Brain (organoid and tissue), 16 donors: ENCODE measurements at places on chromosomes 6 and 20.

DNA sequence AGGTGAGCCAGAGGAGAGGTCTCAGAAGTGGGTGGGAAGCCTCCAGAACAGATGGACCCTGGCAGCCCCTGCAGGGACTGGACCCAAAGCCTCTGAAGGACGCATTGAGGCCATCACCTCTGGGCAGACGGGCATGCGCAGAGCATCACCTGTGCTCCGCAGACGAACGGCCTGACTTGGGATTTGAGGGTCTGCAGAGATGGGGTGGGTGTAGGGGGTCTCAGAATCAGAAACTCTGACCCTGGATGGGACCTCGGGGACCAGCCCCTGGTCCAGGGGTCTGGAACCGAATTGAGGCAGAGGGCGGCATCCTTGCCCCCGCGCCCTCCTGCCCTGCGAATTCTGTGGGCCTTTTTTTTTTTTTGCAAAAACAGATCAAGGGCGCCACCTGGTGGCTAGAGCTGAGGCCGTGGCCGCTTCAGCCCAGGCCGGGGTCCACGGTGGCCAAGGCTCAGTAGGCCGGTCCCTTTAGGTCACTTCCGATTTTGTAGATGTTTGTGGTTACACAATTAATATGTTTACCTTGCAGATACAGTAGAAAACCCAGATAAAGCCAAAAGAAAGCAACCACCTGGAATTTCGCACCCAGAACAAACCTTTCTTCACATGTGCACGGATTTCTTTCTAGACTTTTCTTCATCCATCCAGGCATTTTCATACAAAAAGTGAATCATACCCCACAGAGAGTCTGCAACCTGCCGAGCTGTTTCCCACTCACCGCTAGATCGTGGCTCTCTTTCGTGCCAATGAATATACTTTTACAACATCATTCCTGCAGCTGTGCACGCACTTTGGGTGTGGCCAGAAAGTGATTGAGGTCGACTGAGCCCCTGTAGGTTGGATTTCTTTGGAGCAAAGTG is 25.9 kb downstream of the ZBP1 start:
- peak; percentile 76 for DNase-seq

GRCh38 chr6:161918628-161919205 is 644.9 kb upstream of the AGPAT4 start:
- DNase-seq = peak; percentile 6

DNA sequence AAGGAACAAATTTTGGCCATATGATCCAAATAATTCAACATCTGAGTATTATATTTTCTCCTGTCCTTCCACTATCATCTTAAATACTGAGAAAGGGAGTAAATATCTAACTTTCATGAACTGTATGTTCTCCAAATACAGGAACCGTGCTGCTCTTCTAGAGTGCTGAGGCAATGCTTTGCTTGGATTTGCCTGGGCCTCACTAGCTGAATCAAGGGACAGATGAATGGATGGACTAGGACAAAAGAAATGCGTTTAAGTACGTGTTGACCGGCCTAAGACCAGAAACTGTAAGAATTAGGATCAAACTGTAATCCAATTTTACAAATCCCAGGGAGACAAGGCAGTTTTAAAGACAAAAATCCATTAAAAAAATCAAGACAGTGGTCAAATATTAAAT is 362.4 kb upstream of the RUNX2 start:
- no peak for DNase-seq

DNA sequence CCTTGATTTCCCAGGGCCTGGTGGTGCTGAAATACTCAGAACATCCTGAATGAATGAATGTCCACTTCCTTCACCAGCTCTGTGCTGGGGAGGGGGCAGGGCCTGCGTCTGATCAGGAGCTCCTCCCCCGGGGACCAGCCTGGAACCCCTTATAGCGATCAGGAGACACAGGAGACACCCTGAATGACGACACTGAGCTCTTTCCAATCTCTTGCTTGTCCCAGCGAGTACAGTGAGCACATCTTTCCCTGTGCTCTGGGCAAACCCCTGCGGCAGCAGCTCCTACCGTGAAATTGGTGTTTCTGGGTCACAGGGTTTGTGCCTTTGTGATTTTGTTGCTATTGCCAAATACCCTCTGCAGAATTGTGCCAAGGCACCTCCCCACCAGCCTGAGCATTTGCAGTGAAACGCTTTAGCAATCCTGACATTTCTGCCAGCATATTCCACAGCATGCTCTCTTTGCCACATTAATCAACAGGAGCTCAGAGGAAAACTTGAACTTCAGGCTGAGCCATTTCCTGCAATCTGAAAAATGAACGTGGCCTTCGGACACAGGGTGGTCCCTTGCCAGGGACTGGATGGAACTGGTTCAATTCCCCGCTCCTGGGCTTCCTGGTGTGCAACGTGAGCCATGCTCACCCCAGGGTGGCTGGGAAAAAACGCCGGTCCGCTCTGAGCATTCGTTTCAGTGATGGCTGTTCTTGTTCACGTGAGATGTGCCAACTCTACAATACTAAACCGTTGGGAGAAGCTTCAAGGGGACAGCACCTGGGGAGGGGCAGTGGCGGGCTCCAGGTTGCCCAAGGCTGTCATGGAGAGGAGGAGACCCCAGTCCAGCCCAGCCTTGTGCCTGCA is 23.1 kb upstream of the MRGBP start:
- peak; percentile 74 for DNase-seq

GRCh38 chr6:19299129-19299528 is 538.0 kb upstream of the ID4 start:
- DNase-seq = no peak

- peak; percentile 94 for DNase-seq
Observed at GRCh38 chr6:127516662-127517273, 2.4 kb downstream of the MTCL3 start.

GRCh38 chr20:22690000-22690399 is 105.6 kb upstream of the FOXA2 start:
- no peak for DNase-seq

- DNase-seq = no peak
Observed at GRCh38 chr6:20710341-20710740, 176.1 kb downstream of the CDKAL1 start.

- no peak for DNase-seq
Observed at GRCh38 chr20:45020236-45020886, 54.0 kb downstream of the STK4 start.

DNA sequence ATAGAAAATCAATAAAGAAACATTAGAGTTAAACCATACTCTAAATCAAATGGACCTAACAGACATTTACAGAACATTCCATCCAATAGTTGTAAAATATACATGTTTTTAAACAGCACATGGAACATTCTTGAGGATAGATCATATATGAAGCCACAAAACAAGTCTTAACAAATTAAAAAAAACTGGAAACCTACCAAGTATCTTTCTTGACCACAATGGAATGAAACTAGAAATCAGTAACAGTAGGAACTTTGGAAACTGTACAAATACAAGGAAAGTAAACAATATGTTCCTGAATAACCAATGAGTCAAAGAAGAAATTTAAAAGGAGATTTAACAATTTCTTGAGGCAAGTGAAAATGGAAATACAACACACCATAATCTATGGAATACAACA is 91.2 kb upstream of the GLP1R start:
- no peak for DNase-seq

GRCh38 chr20:53575481-53576194 is 18.0 kb downstream of the ZNF217 start:
- DNase-seq = no peak

DNA sequence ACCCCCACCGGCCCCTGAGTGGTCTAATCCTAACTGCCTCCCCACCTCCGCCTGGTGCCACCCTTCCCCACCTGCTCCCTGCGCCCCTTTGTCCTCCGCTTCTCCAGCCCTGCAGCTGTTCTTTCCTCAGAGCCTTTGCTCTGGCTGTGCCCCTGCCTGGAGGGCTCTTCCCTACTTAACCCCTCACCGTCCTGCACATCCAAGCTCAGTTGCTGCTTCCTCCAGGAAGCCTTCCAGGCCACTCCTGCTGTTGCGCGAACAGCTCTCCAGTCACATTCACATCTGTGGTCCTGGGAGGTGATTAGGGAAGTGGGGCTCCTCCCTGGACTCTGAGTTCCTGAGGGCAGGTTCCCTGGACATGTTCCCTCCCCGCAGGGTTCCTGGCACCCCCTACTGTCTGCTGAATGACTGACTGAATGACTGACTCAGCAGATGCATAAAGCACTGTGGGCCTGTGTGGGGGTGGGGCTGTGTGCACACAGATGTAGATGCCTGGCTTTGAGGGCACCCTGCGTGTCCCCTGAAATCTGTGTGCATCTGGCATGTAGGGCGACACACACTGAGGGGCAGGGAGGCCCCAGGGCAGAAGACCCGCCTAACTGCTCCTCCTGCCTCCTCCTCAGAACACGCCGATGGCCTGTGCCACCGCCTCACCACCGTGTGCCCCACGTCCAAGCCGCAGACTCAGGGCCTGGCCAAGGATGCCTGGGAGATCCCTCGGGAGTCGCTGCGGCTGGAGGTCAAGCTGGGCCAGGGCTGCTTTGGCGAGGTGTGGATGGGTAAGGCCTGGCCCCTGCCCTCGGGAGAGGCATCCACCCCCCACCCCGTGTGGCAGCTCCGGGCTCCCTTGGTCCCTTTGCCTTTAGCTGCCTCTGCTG is 51.4 kb downstream of the SRC start:
- DNase-seq = no peak

- DNase-seq = no peak
Observed at GRCh38 chr6:137736048-137736818, 130.8 kb upstream of the TNFAIP3 start.

GRCh38 chr20:61436667-61437279 is 184.7 kb downstream of the CDH4 start:
- DNase-seq = peak; percentile 82

DNA sequence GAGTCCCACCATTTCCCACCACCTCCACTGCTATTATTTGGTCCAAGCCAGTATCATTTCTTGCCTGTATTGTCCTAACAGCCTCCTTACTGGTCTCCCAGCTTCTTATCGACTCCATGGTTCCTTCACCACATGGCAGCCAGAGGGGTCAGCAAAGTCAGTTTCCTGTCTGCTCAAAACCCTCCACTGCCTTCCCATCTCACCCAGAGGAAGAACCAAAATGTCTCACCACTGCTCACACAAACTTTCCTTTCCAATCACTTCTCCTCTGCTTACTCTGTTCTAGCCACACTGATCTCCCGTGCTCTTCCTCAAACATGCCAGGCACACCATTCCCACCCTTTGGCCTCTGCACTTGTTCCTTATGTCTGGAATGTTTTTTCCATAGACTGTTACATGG is 39.7 kb downstream of the BCL2L1 start:
- DNase-seq = no peak

DNA sequence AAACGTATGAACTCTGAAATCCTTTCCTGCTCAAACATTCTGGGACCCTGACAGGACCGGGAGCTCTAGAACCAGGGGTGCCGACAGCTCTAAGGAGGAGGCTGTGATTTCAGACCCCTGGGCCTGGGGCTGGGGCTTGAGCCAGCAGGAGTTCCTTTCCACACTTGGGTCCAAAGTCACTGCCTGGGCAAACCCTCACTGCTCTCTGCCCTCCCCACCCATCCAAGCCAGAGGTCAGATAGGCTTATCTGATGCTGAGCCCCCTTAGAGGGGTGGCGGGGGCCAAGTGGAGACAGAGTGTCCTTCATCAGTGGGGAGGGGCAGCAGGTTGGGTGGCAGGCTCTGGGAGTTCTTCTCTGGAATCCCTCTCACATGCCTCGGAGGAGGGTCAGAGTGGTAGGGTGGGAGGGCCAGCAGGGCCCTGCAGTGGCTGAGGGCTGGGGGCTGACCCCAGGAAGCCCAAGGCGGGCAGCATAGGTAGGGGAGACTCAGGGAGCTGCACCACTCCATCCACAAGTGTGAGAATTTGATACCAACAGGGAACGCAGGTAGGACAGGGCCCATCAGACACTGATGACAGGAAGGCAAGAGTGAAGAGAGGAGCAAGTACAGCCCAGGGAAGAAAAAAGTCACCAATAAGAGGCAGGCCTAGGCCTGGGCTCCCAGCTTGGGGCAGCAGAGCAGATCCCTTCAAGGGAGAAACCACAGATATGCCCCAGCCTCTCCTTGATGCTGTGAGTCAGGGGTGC is 121.0 kb downstream of the MRPL14 start:
- no peak for DNase-seq

GRCh38 chr6:96814625-96815024 is 22.7 kb downstream of the GPR63 start:
- no peak for DNase-seq

DNA sequence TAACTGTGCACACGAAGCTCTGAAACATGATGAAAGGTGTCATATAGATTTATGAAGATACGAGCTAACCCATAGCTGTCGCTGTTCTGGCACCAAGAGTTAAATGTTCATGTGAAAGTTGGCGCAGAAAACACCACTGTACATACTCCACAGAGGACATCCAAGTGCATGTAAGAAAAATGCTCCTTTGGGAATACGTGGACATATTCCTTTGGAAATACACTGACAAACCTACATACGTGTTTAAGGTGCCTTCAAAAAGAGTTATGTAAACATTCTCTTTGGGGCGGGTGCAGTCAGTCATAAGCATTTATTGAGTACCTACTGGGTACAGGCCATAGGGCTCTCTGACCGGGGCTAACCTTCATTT is 723 bp upstream of the ARID1B start:
- DNase-seq = peak; percentile 75

GRCh38 chr20:7226156-7226555 is 458.7 kb downstream of the BMP2 start:
- no peak for DNase-seq

DNA sequence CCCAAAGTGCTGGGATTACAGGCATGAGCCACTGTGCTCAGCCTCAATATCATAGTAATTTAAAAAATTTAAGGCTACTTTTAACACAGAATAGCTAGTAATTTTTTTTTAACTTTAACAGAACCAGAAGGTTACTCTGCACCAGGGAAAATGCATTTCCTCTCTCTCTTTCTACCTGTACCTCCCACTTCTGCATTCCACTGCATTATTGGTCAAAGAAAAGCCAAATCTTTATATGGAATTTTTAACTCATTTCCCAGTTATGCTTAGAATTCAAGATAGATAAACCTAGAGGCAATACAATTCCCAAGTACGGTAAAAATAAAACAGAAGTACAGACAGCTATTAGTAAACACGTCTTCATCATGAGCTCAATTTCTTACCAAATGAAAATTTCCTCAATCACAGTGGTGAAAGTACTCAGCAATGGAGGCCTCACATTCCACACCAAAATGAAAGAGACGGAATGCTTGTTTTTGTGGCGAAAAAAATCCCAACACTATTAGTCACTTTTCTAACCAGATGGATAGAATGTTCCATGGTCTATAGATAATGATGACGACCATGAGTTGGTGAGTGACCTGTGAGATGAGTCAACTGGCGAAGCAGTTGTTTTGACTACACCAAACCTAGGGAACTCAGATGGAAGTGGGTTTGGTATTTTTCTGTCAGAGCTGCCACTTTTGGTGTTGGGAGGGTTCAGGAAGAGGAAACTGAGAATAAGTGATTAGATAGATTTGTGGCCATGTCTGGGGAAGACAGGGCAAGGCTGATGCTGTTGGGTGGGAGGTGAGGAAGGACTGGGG is 104.7 kb upstream of the SGK1 start:
- no peak for DNase-seq

DNA sequence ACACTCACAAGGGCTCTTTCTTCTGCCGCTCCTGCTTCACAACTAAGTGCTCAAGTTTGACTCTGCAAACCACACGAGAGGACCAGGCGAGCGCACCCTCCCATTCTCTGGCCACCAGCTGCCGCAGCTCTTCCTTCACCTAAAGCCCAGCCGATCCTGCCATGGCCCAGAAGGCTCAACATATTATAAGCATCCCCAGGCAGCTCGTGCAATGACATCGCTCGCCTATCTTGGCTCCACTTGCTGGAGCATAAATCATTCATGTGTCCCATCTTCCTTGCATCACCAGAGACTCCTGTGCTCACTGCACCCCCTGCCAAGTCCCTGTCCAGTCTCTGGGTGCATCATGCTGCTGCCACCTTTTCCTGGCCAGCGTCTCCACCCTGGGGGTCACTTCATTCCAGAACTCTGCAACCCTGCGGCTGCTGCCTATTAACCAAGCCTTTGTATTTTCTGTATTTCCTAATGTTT is 59.0 kb downstream of the PSMG4 start:
- DNase-seq = no peak
